ENCODE measurements at places on chromosomes 6 and 20.

DNA sequence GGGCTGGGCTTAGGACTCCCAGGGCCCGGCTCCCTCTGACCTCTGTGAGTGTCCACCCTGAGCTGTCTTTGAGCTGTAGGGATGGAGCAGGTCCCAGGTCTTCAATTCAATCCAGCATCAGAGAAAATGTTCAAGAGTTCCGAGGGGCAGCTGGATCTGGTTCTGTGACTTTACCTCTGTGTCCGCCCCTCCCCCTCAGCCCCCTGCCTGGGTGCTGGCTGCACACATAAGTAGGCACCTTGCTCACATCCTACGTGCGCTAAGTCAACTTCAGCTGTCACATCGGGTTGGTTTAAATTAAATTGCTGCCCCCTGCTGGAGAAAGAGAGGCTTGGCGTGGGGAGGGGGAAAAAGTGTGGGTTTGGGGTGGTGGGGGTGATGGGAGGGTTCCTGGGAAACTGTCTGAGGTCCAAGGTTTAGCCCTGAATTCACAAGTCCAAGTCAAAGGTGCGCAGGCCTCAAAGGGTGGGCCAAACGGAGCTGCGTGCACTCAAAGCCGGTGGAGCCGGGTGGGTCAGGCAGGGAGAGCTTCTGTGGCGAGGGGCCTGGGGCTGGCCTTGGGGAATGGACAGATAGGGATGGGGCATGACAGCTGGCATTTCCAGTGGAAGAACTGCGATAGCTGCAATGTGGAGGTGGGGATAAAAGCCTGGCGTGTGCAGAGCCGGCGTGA is 3.0 kb downstream of the WFDC5 start:
- DNase-seq = peak; percentile 11

DNA sequence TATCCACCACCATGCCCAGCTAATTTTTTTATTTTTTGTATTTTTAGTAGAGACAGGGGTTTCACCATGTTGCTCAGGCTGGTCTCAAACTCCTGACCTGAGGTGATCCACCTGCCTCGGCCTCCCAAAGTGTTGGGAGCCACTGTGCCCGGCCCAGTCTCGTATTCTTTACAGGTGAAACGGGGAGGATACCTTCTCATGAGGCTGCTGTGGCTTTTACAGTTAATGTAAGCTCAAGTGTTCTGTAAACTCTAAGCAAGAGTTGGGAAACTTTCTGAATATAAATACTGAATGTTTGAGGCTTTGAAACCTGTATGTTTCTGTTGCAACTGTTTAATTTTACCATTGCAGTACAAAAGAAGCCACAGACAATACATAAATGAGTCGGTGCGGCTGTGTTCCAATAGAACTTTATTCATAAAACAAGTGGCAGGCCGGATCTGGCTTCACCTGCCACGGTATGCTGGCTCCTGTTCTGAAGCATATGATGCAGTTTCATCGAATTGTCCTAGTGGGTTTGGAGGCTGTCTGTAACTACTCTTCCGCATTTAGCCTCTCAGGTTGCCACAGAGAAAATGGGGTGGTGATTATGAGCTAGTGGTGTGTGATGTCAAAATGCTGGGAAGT is 192.5 kb upstream of the ZFP64 start:
- DNase-seq = no peak

- DNase-seq = no peak
Observed at GRCh38 chr6:35722121-35722761, 14.6 kb upstream of the ARMC12 start.

DNA sequence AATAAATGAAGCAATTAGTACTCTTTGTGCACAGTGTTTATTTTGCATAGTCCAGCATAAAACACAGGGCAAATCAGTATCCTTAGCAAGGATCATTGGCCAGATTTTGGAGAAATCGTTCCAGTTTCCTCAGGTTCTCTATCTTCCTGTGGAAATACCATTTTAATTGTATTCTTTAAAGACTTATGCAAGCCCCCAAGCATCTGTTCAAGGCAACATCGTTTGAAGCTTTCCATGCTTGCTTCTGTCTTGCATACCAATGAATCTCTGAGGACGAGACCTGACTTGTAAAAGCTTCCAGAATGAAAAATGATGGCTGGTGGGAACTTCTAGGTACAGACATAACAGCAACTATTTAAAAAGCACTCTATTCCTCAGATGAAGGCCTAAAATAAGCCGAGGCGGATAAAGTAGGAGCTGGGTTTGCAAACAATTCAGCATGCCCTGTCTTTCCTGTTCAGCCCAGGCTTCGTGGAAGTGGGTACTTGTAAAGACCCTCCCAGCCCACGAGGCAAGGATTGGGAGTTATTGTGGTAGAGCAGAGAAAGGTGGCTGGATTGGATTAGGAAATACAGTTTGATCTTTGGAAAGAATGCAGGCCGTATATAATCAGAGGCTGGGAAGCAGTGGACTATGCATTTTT is 21.6 kb downstream of the NRSN1 start:
- no peak for DNase-seq

DNA sequence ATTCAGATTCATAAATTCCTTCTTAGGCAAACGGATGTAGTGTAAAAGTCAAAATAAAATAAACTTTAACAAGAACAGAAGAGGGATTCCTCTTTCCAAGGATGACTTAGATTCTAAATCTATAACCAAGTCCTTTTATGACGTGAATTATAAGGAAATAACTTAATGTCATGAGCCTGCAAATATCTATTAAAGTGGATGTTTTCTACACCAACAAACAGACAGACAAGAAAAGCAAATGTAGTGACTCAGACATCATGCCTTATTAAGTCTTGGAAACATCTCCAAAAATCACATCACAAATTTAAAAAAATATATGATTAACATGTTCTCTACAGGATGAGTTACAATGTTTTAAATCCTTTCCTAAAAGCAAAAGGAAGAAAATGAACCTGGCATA is 397.1 kb downstream of the ESR1 start:
- no peak for DNase-seq

GRCh38 chr6:116974526-116975316 is 97.7 kb downstream of the RFX6 start:
- DNase-seq = no peak

- no peak for DNase-seq
Observed at GRCh38 chr6:161575523-161576254, 301.8 kb upstream of the AGPAT4 start.

DNA sequence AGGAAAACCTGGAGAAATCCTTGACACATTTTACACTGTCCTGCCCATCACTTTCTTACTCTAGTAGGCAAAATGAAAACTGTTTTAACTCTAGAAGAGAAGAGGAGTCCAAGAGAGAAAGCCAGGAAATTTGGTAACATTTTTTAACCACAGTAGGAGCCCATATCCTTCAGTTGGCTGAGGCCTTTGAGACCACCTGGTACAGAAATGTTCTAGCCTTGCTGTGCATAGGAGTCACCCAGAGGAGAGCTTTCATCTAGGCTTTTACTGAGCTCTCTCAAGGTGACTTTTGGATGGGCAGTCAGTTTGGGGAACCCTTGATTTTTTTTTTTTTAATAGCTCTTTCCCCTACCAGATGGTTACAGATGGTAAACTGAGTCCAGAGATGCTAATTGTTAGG is 25.0 kb downstream of the LRRN4 start:
- no peak for DNase-seq

DNA sequence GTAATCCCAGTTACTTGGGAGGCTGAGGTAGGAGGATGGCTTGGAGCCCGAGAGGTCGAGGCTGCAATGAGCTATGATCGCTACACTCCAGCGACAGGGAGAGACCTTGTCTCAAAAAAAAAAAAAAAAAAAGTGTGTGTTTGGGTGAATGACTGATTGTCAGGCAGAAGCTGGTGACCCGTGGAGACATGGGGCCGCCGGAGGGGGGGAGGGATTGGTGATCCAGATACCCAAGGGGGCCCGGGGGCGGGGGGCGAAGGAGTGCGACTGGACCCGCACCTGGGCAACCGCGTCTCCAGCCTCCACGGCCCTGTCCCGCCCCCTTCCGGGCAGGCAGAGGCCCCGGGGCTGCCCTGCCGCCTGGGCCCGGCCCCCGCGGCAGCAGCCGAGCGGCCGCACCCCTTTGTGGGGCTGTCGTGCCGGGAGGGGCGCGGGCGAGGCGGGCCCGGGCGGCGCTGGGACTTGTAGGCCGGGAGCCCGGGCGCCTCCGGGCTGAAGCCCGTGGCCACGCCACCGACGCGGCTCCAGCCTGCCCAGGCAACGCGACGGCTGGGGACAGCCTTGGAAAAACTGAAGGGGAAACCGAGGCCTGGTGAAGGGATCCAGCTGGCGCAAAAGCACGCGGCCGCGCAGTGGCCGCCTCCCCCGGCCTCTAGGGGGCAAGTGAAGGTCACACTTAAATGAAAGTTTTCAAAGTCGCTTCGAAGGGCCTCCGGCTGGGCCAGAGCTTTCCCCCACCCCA is 2.1 kb upstream of the RBM38 start:
- peak; percentile 54 for DNase-seq

DNA sequence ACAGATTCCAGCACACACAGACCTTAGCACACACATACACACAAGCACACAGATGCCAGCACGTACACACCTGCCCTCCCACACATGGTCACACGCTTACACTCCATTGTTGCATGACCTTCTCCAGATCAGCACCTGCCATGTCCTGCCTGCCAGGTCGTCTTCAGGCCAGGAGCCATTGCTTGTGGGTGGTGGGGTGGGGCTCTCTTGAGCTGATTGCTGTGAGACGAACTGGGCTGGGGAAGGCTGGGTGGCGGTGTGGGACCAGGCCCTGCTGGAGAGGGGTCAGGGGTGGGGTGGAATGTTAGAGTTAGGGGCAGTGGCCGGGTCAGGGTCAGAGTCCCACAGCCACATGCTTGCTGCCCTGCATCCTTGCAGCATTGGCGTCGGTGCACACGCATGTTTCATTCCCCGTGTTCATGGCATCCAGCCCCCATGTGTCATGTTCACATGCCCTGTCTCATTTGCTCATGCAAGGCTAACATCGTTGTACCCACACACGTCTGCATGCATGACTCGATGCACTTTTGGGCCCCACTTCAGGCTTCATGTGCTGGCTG is 6.5 kb upstream of the NPBWR2 start:
- DNase-seq = no peak

DNA sequence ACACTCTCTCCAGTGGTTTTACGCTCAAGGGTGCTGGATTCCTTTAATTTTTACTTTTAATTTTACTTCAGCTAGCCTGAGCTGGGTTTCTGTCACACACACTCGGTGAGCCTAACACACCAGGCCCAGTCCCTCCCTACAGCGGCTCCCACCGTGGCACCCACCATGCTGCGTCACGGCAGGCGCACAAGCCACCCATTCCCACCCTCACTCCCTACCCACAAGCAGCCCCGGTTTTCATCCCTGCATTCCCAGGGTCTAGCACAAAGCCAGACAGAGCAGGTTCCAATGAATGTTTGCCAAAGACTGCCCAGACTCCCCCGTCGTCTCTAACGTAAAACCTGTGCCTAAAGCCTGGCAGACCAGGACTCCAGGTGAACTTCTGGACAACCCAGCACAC is 50.3 kb downstream of the MYH7B start:
- DNase-seq = no peak

GRCh38 chr20:38728911-38729642 is 4.8 kb downstream of the SLC32A1 start:
- no peak for DNase-seq

- DNase-seq = no peak
Observed at GRCh38 chr20:36653456-36653855, 7.5 kb upstream of the SLA2 start.

- no peak for DNase-seq
Observed at GRCh38 chr6:120899932-120900331, 434.3 kb downstream of the TBC1D32 start.

GRCh38 chr6:20061952-20062351 is 150.3 kb downstream of the MBOAT1 start:
- DNase-seq = no peak

GRCh38 chr6:15243910-15244619 is 1.8 kb upstream of the JARID2 start:
- DNase-seq = no peak

DNA sequence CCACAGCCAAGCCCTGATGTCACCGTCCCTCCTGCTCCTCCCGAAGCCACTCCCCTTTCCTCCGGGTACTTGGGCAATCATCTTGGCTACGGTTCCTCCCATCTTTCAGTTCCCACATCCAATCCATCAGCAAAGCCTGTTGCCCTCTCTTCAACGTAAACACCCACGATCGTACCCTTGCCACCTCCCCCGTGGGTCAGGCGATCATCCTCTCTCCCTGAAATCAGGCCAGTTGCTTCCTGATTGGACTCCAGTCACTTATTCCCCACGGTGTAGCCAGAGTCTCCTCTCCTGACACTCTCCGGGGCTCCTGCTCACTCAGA is 44.5 kb downstream of the SULF2 start:
- no peak for DNase-seq

DNA sequence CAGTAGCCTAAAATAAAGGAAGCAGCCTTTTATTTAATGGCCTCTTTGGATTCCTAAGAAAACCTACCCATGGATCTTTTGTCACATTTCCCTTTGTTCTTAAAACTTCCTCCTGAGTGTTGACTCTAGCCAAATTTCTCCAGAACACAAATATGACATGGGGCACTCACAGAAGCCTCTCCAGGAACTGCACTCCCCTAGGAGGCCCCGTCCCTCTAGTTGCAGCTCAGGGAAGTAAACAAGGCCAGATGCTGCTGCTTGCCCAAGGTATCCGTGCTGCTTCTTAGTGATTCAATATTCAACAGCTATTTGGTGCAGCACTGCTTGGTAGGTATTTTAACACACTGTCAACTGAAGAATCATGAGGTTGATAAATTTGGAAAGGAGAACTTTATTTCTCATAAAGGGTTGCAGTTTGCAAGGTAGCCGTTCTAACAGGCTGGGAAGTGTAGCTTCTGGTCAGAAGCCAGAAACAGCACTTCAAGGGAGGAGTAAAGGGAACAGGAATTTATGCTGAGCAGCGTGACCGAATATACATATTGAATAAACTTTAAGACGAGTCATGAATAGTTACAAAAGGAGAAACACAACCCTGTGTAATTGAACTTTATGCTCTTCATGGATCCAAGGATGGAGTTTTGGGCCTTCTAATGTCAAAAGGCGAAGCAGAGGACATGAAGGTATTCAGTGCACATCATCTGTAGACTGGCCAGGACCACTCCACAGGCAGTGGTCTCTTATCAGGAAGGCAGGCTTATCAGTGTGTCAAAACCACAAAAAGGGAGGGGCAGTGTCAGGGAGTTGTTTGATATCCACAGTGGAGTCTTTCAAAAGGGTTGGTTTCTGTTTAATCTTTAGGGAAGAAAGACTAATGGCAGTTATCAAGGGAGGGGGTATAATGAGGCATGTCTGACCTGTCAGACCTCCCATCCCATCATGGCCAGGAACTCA is 63.3 kb downstream of the CD24 start:
- DNase-seq = no peak

DNA sequence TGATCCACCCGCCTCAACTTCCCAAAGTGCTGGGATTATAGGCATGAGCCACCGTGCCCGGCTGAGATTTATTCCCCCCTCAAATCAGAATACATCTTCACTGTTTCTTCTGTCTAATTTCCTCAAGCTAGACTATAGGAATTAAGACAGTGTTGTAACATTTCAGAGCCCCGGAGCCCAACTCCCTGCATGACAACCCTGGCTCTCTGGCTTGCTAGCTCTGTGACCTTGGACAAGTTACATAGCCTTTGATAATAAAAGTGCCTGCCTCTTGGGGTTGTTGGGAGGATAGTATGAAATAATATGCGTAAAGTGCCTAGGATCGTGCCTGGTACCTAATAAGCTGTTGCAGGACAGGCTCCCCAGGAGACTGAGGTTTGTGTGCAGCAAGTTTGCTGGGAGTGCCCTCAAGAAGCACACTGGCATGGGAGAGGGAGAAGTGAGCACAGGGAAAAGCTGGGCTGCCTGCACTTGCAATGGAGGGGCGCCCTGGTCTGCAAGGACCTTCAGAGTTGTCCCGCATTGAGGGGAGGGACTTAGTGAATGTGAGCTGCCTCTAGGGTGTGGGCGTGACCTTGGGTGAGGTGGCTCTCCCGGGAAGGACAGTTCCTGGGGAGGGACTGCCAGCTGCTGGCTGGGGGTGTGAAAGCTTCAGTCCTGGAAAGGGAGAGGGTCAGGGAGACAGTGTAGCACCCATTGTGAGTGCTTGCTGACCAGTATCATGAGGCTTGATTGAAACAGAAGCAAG is 43.4 kb downstream of the TAF8 start:
- DNase-seq = no peak
